ENCODE measurements at places on chromosomes 1 and 21.

DNA sequence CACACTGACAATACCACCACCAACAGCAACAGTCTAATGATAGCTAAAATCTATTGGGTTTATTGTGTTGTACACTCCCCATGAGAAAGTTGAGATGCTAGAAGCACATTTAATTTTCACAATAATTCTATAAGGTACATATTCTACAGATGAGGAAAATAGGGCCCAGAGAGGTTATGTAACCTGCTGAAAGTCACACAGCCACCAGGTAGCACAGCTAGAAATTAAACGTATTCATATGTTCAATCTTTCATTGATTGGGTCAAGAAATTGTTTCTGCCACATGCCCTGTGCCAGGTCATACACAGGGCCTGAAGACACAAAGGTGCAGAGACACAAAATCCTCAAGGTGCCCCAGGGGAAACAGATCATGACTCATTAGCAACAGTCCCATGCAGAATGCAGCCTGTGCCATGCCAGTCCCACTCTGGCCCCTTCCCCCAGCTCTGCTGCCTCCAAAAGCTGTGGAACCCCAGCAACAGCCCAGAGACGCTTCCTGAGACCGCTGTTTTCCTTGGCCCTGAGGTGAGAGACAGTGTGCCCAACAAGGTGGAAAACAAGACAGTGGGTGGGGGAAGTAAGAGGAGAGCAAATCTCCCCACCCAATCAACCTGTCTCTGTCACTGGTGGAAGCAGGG lies 32.1 kb downstream of the GJA4 start:
- DNase-seq, result no peak

GRCh38 chr1:37657620-37658412 lies 23.1 kb upstream of the RSPO1 start:
- no peak for DNase-seq

DNA sequence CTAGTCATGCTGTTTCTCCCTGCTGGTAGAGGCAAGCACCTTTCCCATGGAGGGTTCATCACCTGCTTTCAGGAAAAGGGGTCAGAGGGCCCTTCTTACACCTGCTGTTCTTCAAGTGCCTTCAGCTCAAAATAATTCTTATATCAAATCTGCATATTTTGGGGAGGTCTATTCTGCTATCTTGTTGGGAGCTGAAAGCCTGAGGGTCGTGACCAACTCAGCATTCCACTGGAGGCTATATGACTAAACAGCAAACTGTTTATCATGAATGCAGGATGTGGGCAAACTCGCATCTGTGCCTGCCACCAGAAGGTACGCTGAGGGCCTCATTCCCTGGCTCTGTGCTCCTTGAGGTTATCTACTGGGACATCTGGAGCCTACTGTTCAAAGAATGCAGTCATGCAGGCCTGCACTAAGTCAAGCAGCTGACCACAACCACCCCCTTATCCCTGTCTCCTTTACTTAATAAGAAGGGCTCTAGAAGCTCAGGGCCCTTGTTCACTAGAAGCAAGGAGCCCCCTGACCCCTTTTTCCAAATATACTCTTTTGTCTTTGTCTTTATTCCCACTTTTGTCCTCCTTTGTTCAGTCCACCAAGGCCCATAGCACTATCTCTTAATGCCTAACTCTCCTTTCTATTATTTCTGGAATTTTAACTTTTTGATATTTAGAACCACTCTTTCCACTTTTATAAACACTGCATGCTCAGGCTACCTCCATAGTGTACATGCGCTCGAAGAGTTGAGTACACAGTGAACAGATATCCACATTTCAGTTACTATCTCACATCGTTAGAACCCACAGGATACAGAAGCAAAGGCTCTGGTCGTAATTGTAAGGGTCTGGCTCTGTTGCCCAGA lies 4.5 kb upstream of the TRIM17 start:
- peak; percentile 25 for DNase-seq

DNA sequence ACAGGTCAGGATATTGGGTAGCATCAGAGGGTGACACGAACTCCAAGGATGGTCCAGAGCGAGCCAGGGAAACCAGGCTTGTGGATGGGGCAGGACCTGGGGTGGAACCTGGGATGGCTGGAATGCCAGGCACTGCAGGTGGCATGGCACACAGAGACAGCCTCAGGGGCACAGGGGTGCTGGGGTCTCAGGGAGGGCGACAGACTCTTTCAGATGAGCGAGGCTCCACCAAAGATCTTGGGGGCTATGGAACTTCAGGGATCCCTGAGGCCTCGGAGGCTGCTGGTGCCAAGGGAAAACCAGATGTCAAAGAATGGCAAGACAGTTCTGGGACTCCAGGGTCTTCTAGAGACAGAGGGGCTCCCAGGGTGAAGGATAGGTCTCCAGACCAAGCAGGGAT lies 21.4 kb downstream of the IGFN1 start:
- no peak for DNase-seq

DNA sequence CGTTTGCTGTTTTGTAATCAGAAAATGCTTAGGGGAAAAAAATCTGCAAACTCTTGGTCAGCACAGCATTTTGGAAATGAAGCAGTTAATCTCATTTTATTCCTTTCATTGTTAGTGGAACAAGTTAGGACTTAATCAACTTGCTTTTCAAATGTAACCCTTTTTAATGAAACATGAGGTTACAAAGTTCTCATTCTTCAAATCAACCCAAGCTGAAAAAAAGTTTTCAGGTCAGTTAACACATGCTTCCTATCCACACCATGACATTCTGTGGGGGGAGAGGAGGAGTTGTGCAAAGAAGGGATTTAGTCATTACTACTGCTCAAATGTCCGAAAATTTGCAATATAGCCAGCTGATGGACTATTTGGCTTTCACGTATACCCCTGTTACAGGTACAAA lies 283.2 kb upstream of the LYPLAL1 start:
- no peak for DNase-seq

DNA sequence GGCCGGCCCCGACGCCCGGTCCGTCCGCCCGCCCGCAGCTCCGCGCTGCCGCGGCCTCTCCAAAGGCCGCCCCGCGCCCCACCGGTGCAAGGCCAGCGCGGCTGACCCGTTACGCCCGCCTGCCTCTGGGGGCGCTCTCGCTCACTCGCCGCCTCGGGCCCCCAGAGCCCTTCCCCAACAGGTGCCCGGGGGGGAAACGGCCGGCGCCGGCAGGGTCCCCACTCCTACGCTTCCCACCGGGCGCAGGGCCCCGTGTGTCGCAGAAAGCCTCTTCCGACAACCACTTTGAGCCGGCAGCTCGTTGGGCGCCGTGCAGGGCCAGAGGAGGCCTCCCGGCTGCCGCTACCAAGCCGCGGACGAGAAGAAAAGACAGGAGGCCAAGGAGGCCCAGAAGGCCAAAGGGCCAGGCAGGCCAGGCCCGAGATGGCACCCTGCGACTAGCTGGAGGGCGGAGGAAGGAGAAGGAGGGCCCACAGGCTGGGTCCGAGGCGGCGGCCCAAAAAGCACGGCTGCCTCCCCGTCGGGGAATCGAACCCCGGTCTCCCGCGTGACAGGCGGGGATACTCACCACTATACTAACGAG lies 64.9 kb upstream of the FCGR2A start:
- DNase-seq, result peak; percentile 81

DNA sequence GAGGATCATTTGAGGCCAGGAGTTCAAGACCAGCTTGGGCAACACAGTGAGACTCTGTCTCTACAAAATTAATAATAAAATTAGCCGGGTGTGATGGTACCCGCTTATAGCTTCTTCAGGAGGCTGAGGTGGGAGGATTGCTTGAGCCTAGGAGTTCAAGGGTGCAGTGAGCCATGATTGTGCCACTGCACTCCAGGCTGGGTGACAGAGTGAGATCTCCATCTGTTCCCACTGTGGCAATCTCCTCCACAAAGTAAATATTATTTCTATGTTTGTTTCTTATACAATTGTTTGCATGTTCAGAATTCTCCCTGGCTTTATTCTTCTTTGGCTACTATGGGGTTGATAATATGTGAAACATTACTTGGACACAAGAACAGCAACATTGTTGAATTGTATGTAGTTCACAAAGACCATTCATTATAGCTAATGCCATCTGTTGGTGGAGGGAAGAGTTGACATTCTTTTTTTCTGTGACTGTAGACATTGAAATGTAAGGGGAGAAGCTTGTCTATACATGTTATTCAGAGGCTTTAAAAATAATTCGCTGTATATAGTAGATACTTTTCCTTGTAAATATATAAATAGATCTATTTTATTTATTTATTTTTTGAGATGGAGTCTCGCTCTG lies 47.8 kb upstream of the SRSF10 start:
- DNase-seq, result peak; percentile 51
